Amniotic stem cell (primary cell): ENCODE measurements at places on chromosomes 3 and 15.
A peak's percentile ranks its signal among the peaks of the same experiment; 100 is the strongest.

- DNase-seq = no peak
Measured at GRCh38 chr15:89665449-89666181, 10.3 kb upstream of the KIF7 start.

DNA sequence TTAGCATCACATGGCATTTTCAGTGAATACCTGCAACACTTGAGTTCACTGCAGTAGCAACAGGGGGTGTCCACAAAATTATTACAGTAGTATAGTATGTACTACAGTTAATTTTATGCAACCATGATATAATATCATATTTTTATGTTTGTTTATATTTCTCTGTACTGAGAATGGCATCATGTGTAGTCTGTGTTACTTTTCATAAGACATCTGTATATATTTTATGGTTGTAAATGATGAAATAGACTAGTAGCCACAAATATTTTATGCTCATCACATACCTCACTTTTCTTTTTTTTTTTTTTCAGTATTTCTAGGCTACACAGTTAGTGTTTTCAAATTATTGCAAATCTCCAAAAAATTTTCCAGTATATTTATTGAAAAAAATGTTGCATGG lies 22.4 kb downstream of the PHLDB2 start:
- no peak for DNase-seq

DNA sequence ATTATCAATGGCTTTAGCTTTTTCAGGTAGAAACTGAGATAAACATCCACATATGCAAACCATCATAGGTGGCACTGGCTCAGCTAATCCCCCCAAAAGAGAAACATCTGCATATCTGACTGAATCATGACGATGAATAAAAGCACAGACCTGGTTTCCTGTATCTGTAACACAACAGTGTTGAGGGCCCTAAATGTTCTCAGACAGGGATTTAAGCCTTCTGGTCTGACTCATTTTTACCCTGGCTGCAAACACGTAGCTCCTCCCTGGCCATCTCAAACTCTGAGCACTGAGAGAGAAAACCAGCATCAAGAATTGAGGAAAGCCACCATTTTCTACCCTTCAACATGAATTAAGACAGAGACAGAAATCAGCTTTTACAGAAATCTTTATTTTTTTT lies 35.2 kb downstream of the GLB1 start:
- peak; percentile 23 for DNase-seq

GRCh38 chr3:172289583-172289982 lies 158.7 kb downstream of the GHSR start:
- DNase-seq = no peak

DNA sequence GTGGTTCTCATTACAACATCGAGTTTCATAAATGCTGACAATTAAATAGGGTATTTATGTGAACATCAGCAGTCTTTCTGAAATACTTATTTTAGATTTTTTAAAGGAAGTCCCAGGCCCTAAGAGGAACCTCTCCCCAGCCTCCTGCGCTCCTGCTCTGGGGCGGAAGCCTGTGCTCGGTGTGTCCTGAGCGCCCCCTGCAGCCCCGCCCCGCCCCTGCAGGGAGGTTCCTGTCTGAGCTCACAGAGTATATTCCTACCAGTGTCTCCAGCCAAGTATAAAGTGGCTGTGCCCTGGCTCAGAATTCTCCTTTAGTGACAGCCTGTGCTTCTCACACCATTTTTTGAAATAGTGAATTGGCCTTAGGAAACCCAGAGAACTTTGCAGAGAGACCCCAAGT lies 567.9 kb downstream of the GOLGA6L6 start:
- DNase-seq = no peak

GRCh38 chr3:68771681-68772080 lies 160.7 kb downstream of the TAFA4 start:
- no peak for DNase-seq

- DNase-seq = no peak
Measured at GRCh38 chr15:52005748-52006701, 13.0 kb upstream of the MAPK6 start.

GRCh38 chr15:26260517-26261133 lies 397.5 kb upstream of the ATP10A start:
- no peak for DNase-seq

- DNase-seq = no peak
Measured at GRCh38 chr15:41971089-41971894, 1.1 kb downstream of the EHD4 start.

DNA sequence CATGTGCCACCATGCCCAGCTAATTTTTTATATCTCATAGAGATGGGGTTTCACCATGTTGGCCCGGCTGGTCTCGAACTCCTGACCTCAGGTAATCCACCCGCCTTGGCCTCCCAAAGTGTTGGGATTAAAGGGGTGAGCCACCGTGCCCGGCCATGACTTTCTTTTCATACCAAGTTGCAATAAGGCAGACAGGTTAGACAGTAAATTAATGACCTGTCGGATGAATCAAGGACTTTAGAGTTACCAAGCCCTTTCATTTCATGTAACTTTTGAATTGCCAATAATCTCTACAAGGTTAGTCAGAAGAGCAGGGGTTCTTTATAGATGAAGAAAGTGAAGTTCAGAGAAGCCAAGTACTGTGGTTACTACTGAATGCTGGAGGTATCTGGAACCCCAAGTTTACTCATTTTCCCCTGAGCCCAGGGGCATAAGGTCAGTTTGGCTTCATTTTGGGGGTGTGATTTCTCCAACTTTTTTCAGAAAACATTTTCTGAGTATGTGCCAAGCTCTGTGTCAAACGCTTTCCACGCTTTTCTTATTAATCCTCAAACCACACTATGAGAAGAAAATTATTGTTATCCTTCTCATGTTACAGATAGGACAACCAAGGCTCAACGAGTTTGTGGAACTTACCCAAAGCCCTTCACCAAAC lies 11.9 kb downstream of the PRICKLE2 start:
- DNase-seq = no peak

DNA sequence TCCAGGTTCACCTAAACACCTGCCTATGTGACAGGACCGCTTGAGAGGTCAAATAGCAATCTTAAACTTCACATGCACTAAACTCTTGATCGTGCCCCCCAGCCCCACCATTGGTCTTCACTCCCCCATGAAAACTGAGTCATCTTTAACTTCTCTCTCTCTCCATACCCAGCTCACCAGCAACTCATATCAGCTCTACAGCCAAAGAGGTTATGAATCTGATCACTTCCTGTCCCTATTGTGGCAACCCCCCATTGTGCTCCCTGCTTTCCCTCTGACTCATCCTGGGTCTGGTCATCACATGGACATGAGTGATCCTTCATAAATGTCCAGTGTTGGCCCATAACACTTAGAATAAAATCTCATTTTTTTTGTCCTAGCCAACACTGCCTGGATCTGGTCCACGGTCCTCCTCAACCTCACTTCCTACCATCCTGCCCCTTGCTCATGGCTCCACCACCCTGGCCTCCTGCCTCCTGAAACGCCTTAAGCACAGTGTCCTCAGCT lies 103.4 kb upstream of the HACD2 start:
- peak; percentile 57 for DNase-seq
